ENCODE measurements at places on chromosomes 6 and 20. TPM values are rescaled to one million over a fixed set of nuclear protein-coding genes. Genes with fewer than 3 reads are reported as not detected.

TNFRSF6B gene
- total RNA-seq = not detected

ZKSCAN3 gene
- total RNA-seq = 3.1 TPM

OPN5 gene
- 0.19 TPM for total RNA-seq

SAMD5 gene
- total RNA-seq = 26.4 TPM

MICB gene
- total RNA-seq = 1.7 TPM

Measured in motor neuron (in vitro differentiated cells).